D721Med (cell line): ENCODE measurements at places on chromosomes 12 and 14.

DNA sequence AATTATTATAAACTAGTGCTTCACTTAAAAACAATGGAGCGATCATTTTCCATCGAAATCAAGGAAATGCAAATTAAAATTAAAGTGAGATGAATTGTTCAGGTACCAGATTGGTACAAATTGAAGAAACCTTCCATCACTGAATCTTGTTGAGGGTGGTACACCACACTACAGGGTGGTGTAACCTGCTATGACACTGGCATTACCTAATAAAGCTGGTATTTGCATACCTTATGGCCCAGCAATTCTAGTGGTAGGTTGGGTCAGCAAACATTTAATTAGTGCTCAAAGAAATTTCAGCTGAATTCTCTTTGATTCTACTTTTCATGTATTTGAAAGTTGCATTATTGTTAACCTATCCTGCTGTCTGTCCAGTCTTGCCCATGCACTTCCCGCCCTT is 9.2 kb downstream of the TIGAR start:
- DNase-seq = no peak

GRCh38 chr14:98819132-98819866 is 452.7 kb downstream of the BCL11B start:
- DNase-seq = no peak

GRCh38 chr14:95828649-95829265 is 47.9 kb upstream of the TUNAR start:
- no peak for DNase-seq

DNA sequence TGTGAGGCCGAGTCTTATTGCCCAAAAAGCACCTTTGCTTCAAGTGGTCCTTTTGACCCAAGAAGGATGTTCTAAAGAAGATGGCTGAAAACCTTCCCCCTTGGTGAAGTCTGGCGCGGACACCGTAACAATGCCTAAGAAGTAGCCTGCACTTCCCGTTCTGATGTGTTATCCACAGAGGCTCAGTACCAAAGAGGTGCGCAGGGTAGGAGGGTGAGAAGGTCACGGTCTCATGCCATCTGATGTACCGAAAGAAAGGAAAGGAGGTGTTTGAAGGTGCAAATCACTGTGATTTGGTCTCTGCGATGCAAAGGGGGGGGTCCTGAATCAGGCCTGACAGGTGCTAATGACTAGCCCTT is 9.9 kb downstream of the PEBP1 start:
- no peak for DNase-seq

DNA sequence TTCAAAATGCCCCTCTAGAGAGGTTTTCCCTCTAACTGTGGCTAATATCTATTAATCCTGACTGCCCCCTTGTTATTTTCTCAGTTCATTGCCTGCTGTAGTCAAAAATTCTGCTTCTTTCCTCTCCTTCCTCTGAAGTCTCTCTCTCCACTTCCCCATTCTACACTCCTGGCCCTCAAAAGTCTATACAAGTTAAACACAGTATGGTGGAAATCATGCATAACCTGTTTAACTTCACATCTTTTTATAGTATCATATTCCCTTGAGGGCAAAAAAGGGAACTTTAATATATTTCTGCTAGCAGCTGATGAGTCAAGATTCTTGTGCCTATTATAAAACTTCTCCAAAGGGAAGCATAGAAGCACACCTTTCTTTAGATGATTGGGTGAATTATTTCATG is 16.7 kb downstream of the GRIP1 start:
- no peak for DNase-seq

GRCh38 chr12:93502802-93503623 is 35.7 kb downstream of the MRPL42 start:
- no peak for DNase-seq

- DNase-seq = no peak
Observed at GRCh38 chr12:3005736-3006135, 46.5 kb downstream of the TEAD4 start.

DNA sequence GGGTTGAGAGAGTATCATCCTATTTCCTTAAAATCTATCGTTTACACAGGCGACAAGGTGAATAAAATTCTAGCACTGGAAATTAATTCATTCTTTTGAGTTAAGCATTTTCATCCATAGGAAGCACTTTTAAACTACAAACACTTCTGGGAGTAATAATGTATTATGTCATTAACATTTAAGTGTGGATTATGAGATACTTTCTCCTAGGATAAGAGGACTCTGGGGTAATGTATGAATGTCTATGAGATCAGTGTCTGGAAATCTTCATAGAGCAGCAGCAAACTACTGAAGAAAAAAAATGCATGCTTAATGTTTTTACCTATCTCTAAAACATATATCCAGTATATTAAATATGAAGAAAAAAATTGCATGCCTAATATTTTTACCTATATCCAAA is 86.9 kb downstream of the EPS8 start:
- no peak for DNase-seq

DNA sequence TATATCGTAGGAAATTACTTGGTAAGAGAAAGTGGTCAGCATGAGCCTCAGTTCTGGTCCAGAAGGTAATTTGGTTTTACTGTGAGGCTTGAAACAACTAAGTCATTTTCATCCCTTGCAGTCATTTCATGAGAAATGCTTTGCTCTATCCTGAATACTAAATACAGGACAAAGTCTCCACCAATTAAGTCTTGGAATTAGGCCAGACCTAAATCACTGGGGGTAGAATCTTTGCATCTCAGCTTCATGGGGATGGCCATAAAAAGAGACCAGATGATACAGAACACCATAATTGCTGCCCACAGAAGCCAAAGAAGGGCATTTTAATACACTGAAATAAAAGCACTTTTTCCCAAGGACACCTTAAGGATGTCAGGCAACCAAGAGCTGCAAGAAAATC is 277.9 kb upstream of the DCN start:
- DNase-seq = no peak

DNA sequence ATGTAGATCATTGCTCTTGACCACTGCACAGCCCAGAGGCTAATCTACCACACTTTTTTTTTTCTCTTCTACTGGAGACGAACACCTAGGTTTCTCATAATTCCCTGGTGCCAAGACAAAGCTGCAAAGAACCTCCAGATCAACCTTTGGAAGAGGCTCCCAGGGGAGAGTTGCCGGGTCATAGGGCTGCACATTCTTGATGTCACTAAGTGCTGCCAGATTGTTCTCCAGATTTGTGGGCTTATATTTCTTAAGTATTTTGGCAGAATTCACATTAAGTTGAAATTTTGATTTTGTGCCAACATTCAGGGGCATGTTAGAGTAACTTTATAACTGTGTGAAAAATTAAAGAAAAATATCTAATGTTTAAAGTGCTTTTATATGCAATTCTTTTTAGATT is 13.5 kb upstream of the PDZRN4 start:
- DNase-seq = no peak

DNA sequence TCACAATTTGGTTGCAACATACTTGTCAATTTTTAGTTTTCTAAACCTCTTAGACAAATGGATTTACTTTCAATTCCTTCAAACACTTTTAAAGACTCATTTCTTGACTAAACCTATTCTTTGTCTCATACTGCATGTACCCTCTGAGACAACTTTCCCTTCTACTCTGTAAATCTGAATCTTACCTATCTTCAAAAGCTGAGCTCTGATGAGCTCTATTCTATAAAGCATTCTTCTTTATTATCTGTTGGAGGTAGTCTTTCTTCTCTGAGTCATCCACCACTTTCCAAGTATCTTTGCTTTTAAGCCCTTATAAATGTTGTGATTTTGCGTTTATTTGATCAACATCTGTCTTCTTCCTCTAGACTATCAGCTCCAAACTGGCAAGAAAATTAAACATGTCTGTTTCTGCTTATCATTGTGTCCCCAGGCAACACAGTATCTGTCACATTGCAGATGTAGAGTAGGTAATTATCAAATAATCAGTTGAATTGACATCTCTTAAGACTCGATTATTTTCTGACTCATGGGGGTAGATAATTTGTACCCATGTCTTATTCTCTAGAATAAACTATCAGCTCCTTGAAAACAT is 265.6 kb upstream of the FAR2 start:
- DNase-seq = no peak

DNA sequence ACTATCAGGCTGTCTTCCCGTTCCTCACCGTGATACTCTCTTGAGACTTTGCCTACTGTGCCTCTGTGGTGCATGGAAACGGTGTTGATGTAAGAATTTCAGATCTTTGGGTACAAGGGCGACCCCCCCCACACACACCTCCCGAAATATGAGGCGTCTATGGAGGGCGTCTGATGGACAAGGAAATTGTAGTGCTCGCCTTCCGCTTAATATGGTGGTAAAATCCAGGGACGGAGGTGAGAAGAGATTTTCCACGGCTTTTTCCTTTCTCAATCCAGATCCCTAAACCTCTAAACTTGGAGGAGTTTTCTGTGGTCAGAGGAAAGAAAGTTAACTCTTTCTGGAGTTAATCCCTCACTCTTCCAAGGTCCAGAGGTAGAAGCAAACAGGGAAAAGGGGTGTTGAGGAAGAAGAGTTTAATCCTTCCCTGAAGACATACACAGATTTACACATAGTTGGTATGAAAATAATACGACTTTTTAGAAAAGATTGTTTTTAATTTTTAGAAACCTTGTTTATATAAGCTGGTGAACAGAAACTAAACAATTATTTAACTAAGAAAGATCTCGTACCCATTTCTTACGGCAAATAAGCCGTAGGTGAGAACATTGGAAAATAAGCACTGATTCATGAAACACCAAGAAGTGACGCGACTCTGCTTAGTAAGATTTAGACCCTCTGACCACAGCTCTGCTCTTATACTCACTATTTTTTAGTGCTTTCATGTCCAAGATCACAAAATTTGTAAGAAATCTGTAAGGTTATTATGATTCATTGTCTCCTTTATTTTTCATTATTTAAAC is 23.1 kb upstream of the RNASE12 start:
- no peak for DNase-seq

DNA sequence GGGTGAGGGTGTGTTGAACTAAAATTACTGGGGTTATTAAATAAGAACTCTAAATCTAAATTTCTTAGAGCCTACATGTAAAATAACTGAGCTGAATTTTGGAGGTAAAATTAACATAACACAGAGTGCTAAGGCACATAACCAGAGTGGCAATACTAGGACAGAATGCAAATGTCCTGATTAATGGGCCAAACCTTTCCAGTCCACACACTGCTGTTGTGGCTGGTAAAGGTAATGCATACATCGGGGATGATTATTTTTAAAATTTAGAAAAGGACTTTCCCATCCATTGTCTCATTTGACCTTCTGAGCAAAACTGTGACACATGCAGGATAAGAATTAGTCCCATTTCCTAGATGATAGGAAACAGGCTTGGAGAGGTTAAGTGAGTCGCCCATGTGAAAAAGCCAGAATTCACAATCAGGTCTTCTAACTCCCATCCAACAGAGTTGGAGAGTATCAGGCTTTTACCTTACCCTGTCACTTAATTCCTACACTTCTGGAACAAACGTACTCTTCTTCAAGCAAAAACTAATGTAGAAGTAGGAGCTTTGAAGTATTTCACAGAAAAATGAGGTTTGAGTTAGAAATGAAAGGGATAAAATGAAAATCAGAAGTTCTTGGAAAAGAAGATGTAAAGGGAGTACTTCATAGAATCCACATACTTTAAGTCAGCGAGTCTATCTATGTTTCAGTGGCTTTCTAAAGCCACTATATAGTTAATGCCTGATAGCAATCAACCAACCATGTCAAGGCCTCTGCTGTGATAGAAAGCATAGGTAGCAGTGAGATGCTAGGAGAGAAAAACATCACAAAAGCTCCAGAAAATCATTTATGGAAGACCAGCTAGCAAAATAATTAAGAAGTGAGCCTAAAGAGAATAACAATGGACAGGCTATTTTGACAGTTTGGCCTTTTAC is 334.9 kb upstream of the DIO2 start:
- no peak for DNase-seq

DNA sequence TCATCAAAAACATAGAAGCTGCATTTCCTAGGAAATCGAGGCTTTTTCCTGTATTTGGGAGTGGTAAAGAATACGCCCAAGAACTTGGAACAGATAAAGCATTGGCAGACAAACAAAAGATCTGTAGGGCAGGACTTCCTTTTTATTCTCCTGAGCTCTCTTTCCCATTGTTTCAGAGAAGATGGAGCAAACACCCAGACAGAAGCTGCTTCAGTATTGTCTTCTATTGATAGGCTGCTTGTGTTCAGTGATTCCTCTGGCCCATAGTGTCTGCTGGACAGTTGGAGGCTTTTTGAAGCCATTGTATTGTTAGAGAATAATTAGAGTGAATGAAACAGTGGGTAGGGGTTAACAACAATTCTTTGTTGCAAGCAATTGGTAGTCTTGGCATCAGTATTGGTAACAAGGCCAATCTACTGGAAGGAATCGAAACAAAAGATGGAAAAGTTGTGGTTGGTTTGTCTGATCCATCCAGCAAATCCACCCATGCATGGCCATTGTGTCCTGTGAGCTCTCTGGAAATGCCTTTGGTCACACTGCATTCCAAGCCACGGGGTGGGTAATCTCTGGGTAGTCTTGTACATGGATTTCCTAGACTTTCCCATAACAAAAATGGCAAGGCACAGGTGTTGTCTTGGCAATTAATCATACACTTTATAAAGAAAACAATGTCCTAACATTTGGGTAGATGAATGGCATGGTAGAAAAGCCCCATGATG is 424.8 kb downstream of the RAD51B start:
- DNase-seq = no peak

GRCh38 chr12:46149079-46149464 is 119.8 kb downstream of the SLC38A1 start:
- DNase-seq = no peak

- DNase-seq = no peak
Observed at GRCh38 chr14:52117111-52117832, 48.4 kb upstream of the NID2 start.

GRCh38 chr12:13229504-13229903 is 33.0 kb downstream of the EMP1 start:
- DNase-seq = no peak

- DNase-seq = no peak
Observed at GRCh38 chr12:13843841-13844240, 137.6 kb downstream of the GRIN2B start.

- DNase-seq = no peak
Observed at GRCh38 chr12:56723352-56723751, 1.7 kb downstream of the NACA start.

DNA sequence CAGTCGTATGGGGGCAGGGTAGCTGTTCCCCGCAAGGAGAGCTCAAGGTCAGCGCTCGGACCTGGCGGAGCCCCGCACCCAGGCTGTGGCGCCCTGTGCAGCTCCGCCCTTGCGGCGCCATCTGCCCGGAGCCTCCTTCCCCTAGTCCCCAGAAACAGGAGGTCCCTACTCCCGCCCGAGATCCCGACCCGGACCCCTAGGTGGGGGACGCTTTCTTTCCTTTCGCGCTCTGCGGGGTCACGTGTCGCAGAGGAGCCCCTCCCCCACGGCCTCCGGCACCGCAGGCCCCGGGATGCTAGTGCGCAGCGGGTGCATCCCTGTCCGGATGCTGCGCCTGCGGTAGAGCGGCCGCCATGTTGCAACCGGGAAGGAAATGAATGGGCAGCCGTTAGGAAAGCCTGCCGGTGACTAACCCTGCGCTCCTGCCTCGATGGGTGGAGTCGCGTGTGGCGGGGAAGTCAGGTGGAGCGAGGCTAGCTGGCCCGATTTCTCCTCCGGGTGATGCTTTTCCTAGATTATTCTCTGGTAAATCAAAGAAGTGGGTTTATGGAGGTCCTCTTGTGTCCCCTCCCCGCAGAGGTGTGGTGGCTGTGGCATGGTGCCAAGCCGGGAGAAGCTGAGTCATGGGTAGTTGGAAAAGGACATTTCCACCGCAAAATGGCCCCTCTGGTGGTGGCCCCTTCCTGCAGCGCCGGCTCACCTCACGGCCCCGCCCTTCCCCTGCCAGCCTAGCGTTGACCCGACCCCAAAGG is 804 bp downstream of the GAPDH start:
- DNase-seq = no peak

- DNase-seq = no peak
Observed at GRCh38 chr14:23132970-23133369, 13.9 kb upstream of the CEBPE start.

- no peak for DNase-seq
Observed at GRCh38 chr12:21940549-21941505, at the start of gene ABCC9. Gene ABCC9 (minus strand): TSS chr12:21941426. CDS start chr12:21936674, 4,752 bp downstream.
